Hematopoietic multipotent progenitor cell treated with erythropoietin and hydrocortisone succinate and interleukin-3 and kit ligand, for 8 days (in vitro differentiated cells): ENCODE measurements at places on chromosomes 11 and 22.

DNA sequence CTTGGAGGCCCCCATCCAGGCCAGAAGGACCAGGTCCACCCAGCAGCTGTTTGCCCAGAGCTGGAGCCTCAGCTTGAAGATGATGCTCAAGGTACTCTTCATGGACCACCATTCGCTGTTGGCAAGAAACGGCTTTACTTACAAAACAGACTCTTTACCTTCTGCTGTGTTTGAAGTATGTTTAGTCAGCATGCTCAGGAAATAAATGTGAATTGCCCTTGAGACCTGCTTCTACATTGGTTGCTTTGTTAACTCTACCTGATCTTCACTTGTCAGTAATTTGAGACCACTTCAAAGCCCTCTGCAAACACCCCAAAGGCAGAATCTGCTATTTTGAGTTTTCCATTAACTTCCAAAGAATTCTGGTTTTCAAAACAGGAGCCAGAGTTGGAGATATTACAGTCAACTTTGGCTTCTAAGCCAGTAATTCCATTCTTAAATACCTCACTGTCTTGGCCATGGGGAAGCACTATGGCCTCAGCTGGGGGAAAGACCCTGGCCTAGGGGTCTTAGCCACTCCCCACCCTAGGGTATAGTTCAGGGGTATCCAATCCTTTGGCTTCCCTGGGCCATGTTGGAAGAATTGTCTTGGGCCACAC is 2.7 kb downstream of the UQCR10 start:
- no peak for DNase-seq

DNA sequence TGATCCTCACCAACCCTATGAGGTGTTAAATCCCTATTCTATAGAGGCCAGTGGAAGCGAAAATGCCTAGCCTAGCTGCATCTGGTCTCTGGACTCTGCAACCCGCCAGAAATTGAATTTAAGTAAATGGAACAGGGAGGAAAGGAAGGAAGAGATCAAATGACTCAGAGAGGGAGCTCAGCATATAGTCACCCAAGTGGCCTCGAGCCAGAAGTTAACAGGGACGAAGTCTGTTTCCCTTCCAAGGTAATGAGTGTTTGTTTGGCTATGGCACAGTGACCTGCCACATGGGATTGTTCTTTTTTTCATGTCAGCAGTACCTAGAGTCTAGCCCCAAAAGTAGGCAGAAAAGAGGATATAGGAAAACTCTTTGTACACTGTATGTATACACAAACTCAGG is 66.3 kb downstream of the PAK1 start:
- DNase-seq = no peak

- no peak for DNase-seq
These were observed 1160.5 kb upstream of the CNTN5 start for GRCh38 chr11:97860237-97860636.

- DNase-seq = peak; percentile 43
These were observed 63.2 kb upstream of the BIRC3 start for GRCh38 chr11:102254047-102254446.

DNA sequence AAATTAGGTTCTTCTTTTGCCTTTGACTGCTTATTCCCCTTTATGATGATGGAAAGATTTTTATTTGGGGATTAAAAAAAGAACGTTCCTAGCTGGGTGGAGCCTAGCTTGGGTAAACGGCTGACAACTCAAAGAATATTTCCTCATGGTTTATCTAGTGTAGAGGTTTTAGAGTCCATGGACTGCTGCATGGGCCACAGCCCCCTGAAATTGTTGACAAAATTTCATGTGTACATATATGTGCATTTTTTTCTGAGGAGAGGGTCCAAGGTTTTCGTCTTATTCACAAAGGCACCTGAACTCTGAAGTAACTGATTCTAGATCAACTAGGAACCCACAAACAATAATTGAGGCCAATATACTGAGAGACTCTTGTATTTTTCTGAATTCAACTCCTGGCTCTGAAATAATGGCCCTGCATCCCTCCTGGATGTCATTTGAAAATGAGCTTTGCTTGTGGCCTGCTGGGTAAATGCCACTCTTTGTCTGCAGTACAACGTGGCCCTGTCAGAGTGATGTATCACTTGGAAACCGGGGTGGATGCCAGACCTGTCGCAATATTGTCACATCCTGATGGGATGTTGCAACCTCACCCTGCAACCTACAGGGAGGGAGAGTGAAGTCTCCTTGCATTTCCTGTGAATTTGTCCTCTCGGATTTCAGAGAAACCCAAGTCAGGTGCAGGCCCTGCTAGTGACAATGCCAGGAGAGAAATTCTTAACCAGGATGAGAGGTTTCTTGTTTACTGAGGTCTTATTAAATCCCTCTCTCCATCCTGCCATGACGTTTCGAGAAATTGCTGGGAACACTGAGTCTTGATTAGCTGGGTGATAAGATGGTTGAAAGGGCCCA is 33.8 kb downstream of the EHF start:
- no peak for DNase-seq

DNA sequence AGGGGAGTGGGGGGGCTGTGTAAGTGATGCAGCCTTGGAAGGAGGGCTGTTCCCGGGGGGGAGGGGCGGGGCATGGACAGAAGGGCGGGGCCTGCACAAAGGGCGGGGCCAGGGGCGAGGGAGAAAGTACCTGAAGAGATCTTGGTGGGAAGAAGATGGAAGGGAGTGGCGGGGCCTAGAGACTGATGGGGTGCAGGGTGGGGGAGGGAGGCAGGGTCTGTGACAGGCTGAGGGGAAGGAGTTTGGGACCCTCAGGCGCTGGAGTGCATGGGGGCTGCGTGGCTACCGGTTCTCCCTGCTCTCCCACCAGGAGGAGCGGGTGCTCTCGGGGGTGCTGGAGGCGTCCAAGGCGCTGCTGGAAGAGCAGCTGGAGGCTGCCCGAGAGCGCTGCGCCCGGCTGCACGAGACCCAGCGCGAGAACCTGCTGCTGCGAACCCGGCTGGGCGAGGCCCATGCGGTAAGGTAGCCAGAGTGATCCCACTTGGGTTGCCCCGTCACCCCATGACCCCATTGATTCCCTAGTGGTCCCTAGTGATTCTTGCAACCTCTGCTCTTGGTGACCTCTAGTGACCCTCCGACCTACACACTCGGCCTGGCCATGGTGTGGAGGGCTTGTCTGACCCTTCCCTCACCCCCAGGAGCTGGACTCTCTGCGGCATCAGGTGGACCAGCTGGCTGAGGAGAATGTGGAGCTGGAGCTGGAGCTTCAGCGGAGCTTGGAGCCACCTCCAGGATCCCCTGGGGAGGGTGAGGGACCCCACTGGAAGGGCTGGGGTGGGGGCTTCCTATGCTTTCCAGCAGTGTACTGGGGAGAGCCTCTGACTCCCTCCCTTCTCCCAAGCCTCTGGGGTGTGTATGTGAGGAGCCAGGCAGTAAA is 3.1 kb downstream of the CCDC88B start:
- no peak for DNase-seq

DNA sequence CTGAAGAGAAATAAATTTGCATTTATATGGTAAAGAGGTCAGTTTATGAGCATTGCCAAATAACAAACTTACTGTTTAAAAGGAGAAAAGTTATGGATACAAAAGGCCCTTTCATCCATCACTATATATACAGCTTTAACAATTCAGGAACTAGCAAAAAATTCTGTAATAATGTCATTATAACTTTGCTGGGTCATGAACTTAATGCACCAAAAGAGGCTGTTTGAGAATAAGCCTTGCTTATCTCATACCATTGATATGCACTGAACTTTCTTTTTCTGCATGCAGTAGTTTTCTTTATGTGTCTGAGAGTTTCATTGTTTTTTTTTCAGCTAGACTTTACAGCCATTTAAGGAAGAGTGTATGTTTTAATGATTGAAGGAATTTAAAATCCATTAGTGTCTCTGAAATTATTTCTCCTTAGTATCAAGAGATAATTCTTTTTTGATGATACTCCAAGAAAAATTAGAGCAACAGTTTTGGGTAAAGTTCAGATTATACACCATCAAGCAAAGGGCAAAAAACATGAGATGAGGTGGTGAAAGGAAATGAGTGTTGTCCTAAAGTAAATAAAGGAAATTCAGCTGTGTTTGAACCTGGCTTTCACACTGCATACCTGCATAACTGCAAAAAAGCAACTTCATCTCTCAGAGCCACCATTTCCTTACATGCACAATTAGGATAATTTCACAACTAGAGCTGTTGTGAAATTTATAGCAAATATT is 188.2 kb upstream of the ANO3 start:
- DNase-seq = no peak

GRCh38 chr11:117300283-117300663 is 9.1 kb downstream of the BACE1-AS start:
- DNase-seq = no peak

GRCh38 chr11:14393889-14394288 is 34.9 kb upstream of the RRAS2 start:
- DNase-seq = no peak

GRCh38 chr22:35092406-35092805 is 26.4 kb downstream of the ISX start:
- DNase-seq = no peak
